Activated CD4-positive, alpha-beta T cell treated with anti-CD3 and anti-CD28 coated beads for 36 hours (primary cell): ENCODE measurements at places on chromosomes 12 and 14. TPM values are rescaled to one million over a fixed set of nuclear protein-coding genes. Genes with fewer than 3 reads are reported as not detected.
A peak's percentile ranks its signal among the peaks of the same experiment; 100 is the strongest.

The PLEKHG7 gene
- not detected for total RNA-seq

The TAC3 gene
- 0.37 TPM for total RNA-seq

The RNASE2 gene
- not detected for total RNA-seq

The DPY19L2 gene
- total RNA-seq, result 0.21 TPM

The KRT74 gene
- total RNA-seq, result not detected

The TRPV4 gene
- total RNA-seq, result not detected

The EGLN3 gene
- total RNA-seq, result 3.8 TPM

- no peak for DNase-seq
Observed at GRCh38 chr12:51677284-51677968, 86.4 kb downstream of the SCN8A start.

DNA sequence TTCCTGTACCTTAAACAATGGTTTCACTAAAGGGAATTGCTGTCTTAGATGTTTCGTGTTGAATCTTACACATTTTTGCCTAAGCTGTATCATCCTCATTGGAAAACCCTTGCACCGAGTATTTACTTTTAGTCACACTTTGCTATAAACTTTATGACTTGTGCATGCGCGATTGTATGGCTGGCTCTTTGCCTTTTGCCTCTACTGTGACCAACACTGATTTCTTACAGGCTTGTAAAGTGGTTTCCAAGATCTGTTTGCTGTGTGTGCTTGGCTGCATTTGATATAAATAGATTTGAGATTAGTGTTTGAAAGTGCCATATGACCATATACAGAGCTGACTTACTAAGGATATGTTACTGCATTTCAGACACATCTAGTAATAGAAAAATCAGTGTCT, 40.5 kb downstream of the RASSF3 start:
- DNase-seq, result no peak

- no peak for DNase-seq
Observed at GRCh38 chr14:65214741-65215140, 112.4 kb upstream of the MAX start.

GRCh38 chr14:44854114-44854513, 107.6 kb downstream of the KLHL28 start:
- DNase-seq, result peak; percentile 25
